ENCODE measurements at places on chromosomes 2 and 18.
A peak's percentile ranks its signal among the peaks of the same experiment; 100 is the strongest.

GRCh38 chr2:228688007-228688645 lies 506.6 kb upstream of the SPHKAP start:
- DNase-seq, result no peak

- no peak for DNase-seq
Observed at GRCh38 chr2:39241588-39241987, 2.2 kb downstream of the CDKL4 start.

DNA sequence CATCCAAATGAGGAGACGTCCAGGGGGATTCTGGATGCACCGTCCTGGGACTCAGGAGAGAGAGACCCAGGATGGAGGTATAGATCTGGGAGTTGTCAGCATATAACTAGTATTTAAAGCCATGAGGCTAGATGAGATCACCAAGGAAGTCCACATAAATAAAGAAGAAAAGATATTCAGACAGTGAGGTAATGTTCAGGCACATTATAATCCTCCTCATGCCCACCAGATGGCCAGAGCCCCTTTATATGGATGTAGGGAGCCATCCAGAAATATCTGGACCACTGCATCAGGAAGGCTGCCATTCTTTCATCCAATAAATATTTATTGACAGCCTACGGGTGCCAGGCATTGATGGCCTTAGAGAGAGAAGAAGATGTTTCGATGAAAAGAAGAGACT lies 21.2 kb upstream of the NCKAP5 start:
- no peak for DNase-seq

GRCh38 chr2:59993726-59994125 lies 559.7 kb downstream of the BCL11A start:
- DNase-seq, result no peak

DNA sequence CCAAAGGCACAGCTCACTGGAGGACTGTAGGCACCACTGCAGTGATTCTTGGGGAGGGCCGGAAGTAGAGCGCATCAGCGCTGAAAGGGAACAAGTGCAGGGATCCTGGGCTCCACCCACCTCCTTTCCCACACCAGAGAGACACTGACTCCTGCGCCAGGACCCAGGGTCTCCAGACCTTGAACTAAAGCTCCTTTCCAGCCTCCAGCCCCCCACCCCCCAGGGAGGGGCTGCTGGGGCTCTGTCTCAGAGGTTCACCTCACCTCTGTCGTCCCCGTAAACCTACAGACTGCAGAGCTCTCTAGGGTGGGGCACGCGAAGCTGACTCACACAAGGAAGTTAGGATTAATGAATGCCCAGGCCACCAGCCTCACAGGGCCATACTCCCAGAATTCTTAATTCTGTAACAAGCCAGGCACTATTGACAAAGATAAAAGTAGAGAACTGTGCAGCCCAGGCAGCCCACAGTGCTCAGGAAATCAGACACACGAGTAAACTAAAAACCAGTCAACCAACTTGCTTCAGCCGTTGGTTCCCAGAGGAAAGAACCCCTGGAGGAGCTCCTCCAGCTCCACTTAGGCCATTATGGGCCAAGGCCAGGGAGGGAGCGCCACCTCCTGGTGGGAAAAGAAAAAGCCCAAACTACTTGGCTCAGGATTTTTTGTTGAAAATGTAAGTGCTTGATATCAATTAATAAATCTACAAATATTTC lies 45.1 kb upstream of the ACAA2 start:
- peak; percentile 56 for DNase-seq

DNA sequence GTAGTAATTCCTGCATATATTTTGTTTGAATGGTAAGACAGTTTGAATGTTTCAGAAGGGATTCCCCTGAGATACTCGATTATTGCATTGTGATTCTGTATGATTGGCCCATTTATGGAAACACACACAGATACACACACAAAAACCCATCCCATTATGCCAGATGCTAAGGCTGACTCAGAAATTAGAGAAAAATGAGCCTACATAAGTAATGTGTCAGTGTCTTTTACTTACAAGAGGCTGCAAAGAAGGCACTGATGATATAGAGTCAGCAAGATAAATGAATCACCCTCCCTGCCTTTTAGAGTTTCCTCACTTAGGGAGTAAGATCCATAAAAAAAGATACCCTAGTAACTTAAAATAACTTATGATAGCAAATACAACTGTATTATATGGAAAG lies 1481.1 kb upstream of the ACVR2A start:
- no peak for DNase-seq

GRCh38 chr2:231614559-231615057 lies 21.9 kb downstream of the TEX44 start:
- DNase-seq, result no peak

DNA sequence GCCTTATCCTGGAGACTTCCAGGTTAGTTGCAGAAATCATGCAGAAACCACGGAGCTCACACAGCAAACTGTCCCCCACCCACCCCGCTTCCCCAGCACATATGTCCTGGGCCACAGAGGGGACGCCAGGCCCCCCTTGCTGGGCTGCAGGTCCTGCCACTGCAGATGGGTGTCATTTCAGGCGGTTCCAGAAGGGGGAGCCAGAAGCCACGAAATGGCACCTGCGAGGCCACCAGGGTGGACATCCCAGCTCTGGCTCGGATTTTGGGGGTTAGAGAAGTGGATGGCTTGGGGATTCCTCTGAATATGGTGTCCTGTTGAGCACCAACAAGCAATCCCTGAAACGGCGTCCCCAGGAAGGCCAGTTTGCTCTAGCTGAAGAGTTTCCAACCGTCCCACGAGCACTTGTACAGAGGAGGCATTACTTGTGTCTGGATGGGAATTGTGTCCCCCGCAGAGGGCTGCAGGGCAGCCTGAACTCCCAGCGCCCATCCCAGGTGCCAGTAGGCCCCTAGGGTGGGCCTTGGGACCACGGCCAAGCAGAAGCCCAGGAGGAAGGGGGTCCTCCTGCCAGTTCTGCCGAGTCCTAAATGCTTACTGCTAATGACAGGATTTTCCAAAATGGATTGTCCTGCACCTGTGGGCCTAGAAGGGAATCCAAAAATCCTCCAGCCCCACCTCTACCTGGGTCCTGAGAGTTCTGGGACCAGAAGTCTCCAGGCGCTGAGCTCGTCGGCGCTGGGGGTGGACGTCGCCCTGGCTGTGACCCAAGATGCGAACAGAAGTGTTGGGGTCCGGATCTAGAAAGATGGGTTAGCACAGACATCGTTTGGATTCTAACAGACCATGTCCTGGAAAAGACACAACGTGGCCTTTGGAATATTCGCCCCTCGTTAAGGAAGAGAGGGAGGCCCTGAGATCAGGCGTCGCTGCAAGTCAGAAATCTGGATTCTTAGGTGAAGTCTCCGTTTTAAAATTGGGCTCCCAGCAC lies 14.6 kb upstream of the NFATC1 start:
- DNase-seq, result peak; percentile 61

- peak; percentile 95 for DNase-seq
Observed at GRCh38 chr2:15823459-15824396, 116.6 kb upstream of the MYCN start.
